ENCODE measurements at places on chromosomes 2 and 18. TPM values are rescaled to one million over a fixed set of nuclear protein-coding genes. Genes with fewer than 3 reads are reported as not detected.

DNA sequence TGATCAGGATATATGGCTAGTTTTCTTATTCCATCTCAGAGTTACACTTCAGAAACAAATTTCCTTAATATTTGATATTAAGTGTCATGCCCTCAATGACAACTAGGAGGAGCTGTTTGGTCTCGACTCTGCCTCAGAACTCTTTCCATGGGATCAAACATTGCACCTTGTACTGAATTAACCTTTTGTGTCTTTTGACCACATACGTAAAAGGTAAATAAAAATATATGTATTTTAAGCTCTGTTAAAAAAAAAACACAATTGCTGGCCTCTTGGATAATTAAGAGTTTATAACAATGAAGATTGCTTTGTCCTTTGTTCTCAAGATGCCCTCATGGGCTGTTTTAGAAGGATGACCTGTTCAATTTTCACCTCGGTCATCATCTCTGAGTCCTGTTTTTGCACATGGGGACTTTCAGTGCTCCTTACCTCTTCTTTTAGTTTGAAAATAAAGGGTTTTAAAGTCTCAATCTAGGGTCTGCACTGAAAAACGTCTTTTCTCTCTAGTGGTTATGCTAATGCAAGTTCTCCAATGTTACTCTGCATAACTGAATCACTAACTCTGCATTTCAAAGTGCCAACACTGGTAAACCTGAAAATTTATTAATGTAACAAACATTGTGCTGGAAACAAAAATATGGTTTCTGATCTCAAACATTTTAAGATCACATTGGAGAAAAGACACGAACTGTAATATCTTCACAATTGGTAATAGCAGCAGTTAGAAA, 18.8 kb upstream of the FN1 start:
- DNase-seq: no peak

DNA sequence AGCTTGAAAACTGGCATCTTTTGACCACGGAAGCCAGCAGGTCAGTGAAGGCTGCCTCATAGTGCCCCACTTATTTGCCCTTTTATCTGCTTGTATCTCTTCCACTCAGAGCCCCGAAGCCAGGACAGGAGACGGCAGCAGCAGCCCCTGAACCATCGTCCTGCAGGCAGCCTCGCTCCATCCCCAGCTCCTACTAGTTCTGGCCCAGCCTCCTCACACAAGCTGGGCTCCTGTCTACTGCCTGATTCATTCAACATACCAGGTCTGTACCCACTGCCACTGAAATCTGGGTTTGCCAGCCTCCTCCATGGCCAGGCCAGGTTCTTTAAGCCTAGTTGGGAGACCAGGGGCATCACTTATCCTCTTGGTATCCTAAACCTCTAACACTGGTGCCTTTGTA, 4.1 kb downstream of the OST4 start:
- DNase-seq: no peak

DNA sequence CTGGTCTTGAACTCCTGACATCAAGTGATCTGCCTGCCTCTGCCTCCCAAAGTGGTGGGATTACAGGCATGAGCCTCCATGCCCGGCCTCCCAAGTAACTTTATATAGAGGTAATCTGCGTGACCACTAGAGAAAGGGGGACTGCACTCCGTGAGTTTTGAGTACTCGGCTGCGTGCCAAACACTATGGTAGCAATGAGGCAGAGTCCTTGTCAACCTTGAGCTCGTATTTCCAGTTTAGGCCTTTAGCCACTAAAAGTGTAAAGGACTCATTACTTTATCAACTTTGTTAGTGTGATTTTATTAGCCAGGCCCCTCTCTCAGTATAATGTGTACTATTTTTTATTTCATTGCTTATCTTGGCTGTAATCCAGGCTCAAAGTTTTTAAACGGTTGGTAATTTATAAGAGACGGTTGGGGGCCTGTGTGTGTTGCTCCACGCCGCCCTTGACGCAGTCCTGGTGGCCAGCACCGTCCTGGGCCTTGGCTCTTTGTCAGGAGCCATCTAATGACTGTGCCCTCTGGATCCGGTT, 56.2 kb downstream of the ZCCHC2 start:
- DNase-seq: no peak

The IL36RN gene
- total RNA-seq: 1.0 TPM

The CD8B2 gene
- total RNA-seq: not detected

DNA sequence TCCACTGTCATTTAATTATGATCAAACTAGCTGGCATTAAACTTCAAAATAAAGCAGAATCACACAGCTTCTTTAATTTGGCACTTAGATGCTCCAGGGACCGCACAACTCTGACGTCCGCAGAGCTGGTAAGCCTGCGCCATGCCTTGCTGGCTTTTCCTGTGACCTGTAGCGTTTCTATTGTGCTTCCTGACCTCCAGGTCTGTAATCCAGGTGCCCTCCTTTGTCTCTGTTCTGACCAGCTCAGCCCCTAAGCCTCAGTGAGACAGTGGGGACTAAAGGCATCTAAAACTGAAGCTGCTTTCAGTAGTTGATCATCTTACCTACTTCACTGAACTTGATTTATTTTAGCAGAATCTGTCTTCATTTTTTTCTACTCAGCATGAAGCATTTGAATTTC, 249.7 kb upstream of the RGPD4 start:
- no peak for DNase-seq

The C2orf92 gene
- total RNA-seq: 11.2 TPM

DNA sequence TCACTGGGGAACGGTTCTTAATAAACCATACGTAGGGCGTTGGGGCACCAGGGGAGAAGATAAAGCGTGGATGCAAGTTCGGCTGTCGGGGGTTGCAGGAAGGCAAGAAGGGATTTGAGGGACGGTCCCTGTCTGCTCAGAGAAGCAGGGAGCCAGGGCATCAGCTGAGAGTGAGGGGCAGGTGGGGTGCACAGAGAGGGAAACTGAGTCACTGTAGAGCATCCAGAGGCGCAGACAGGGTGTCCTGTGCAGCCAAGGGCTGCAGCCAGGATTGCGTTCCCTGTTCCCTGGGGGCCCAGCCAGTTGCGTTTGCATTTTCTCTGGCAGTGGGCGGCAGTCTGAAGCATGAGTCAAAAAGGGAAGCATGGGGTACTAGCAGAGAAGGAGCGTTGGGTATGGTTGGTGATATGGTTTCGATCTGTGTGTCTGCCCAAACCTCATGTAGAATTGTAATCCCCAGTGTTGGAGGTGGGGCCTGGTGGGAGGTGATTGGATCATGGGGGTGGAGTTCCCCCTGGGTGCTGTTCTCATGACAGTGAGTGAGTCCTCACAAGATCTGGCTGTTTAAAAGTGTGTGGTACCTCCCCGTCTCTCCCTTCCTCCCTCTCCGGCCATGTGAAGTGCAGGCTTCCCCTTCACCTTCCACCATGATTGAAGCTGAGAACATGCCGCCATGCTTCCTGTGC, 202.9 kb downstream of the NDUFA10 start:
- no peak for DNase-seq

The TUBA3E gene
- not detected for total RNA-seq

DNA sequence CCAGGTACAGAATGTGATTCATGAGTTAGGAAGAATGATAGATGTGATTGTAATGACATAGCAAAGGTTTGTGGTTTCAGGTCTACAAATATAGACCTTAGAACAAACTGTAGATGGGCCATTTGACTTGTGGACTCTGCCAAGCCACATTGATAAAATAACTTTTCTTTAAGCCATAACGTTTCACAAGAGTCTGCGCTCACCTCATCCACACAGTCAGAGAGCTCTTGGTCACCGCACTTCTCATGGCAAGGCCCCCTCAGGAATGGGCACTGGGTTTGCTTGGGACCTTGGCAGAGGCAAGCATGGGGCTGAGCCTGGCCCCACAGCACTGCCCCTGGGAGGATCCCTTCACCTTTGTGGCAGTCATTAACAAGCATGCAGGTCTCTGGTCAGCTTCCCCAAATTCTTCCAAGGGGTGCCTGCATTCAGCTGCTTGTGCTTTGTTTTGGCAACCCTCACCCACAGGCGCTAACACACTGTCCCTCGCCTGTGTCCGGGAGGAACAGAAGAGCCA, 14.0 kb downstream of the ARMC9 start:
- DNase-seq: no peak

DNA sequence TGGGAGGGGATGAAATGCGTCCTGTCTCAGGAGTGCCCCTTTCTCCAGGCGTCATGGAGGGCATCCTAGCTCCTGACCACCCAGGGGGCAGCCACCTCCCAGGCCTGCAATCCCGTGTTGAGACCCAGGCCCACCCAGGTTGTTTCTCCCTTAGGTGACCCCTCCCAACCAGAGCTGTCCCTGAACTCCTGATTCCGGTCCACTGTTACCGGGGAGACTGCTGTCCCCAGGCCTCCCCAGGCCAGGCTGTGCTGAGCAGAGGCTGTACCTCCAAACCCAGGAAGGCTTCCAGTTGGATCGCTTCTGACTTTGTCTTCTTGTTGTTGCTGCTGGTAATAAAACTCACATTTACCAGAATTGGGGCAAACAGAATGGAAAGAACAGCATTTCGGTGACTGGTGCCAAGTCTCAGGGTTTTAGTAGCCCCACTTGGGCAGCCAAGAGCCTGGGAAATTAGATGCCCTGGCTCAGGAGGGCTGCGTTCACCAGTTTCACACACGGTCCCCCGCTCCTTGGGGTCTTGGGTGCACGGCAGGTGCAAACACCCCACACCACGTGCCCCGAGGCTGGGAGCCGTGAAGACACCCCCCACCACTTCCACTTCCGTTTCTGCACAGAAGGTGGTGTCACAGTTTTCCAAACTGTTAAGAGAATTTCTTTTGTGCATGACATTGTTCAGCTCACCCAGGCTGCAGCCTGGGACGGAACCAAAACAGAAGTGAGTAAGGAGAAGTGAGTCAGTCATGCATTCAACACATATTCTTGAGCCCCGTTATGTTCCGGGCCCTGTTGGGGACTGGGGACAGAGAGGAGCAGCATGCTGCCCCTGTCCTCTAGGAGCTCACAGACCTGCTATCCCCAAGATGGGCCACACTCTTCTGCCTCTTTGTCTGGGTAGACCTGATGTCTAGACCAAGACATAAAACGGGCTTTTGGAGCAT, 29.4 kb downstream of the ITM2C start:
- DNase-seq: no peak

DNA sequence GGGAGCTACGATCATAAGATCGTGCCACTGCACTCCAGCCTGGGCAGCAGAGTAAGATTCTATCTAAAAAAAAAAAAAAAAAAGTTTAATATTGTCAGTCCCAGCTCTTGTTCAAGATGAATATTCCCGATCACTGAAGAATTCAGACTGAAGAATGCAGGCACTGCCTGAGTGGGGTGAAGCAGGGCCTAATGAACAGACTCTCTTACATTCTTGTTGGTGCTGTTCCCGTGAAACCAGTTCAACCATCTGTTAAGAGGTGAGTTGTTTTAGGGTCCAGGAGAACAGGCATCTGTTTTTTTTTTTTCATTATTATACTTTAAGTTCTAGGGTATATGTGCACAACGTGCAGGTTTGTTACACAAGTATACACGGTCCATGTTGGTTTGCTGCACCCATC, 17.1 kb upstream of the CAB39 start:
- DNase-seq: peak; percentile 60

DNA sequence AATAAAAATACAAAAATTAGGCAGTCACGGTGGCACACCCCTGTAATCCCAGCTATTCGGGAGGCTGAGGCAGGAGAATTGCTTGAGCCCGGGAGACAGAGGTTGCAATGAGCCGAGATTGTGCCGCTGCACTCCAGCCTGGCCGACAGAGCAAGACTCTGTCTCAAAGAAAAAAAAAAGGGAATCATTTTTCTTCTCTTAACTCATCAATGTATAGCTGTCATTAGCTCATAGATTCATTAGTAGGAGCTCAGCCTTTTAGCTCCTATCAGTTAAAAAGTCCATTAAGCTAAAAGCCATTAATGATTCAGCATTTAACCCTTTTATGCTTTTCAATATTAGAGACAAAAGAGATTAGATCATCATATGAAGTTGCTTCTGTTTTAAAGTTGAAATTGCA, 5.8 kb upstream of the NBAS start:
- DNase-seq: no peak

The GRP gene
- not detected for total RNA-seq

DNA sequence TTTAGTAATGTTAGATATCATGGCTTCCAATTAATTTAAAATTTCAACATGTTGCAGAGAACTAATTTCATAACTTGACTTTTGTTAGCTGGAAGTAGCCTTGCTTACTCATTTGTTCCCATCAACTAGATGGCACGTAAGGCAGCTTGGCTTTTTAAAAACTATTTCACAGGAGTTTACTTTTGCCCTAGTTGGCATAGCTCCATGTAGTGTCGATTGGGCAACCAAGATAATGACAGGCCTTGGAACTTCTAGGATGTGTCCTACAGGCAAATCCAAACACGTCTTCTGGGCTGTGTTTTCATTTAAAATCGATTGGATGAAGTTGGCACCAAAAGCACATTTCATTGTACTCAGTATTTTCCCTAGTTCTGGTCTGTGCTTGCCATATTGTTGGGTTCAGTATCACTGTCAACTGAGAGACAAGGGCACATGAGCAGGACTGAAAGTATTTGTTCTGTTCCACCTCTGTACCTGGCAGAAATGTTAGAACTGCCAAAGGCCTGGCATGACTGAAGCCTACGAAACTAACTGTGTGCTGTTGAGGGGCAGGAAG, 29.4 kb downstream of the HADHB start:
- DNase-seq: peak; percentile 71

GRCh38 chr2:230949966-230950873, 25.2 kb upstream of the GPR55 start:
- no peak for DNase-seq

- no peak for DNase-seq
Observed at GRCh38 chr2:70806013-70806412, 14.4 kb downstream of the CLEC4F start.

- no peak for DNase-seq
Observed at GRCh38 chr2:201450954-201451291, 335 bp downstream of the TRAK2 start.

The SDC1 gene
- 128 TPM for total RNA-seq

- no peak for DNase-seq
Observed at GRCh38 chr2:241443486-241444223, 64.7 kb downstream of the STK25 start.

The SPP2 gene
- total RNA-seq: not detected

The MARS2 gene
- 5.1 TPM for total RNA-seq

The NEURL3 gene
- total RNA-seq: 0.48 TPM

The EFHD1 gene
- 15.0 TPM for total RNA-seq

The SERPINB10 gene
- not detected for total RNA-seq

The TUBA3D gene
- not detected for total RNA-seq

DNA sequence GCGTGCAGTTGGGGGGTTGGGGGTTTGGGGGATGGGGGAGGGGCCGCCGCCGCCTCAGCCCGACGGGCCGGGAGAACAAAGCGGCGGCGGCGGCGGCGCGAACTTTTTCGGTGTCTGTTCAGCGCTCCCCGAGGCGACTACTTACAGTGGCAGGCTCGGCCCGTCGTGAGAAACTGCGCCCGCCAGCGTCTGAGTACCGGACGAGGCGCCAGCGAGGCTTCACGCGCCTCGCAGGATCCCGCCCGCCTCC, 172 bp downstream of the PRKD3 start:
- DNase-seq: peak; percentile 48

DNA sequence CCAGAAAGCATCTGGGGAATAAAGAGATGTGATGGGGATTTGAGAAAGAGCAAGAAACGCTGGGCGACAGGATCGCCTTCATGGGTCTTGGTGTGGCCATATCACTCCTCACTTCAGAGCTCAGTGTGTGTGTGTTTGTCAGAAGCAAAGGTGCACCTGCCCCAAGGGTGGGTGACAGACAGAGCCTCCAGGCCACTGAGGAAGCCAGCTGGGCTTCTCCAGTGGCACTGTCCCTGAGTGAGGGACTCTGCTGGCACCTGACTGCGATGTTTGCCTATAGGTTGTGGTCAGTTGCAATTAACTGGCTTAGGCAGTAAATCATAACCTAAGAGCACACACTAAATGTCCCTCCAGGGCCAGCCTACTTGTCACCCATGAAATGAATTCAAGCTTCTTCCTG, 23.5 kb upstream of the GNAL start:
- no peak for DNase-seq

All from PC-9 (cell line).